ENCODE measurements at places on chromosomes 16 and 17. TPM values are rescaled to one million over a fixed set of nuclear protein-coding genes. Genes with fewer than 3 reads are reported as not detected.

SMTNL2 gene
- 1.2 TPM for total RNA-seq

ZP2 gene
- not detected for total RNA-seq

MT1F gene
- 0.17 TPM for total RNA-seq

PMFBP1 gene
- total RNA-seq, result 0.29 TPM

SLC12A3 gene
- not detected for total RNA-seq

ATP2A1 gene
- total RNA-seq, result 0.44 TPM

UTS2R gene
- 0.15 TPM for total RNA-seq

SALL1 gene
- under 0.01 TPM for total RNA-seq

KRTAP1-5 gene
- total RNA-seq, result 2.2 TPM

CCT6B gene
- 1.0 TPM for total RNA-seq

CTRB2 gene
- not detected for total RNA-seq

TNK1 gene
- 0.73 TPM for total RNA-seq

CBFA2T3 gene
- 0.17 TPM for total RNA-seq

OR3A2 gene
- 0.50 TPM for total RNA-seq
